Activated naive CD8-positive, alpha-beta T cell treated with anti-CD3 and anti-CD28 coated beads for 36 hours (primary cell): ENCODE measurements at places on chromosomes 5 and 9. TPM values are rescaled to one million over a fixed set of nuclear protein-coding genes. Genes with fewer than 3 reads are reported as not detected.

The TOR4A gene
- total RNA-seq = 3.6 TPM

GRCh38 chr9:110025551-110026170, 182.3 kb downstream of the C9orf152 start:
- H3K36me3 ChIP-seq = no peaks in the 10 kb centered on the region
- no peak overlapping the region for H3K4me3 ChIP-seq
- H3K27ac ChIP-seq = no peak overlapping the region

GRCh38 chr5:13427827-13428557, 516.5 kb downstream of the DNAH5 start:
- no peaks in the 10 kb centered on the region for H3K36me3 ChIP-seq
- H3K27ac ChIP-seq = no peak overlapping the region
- DNase-seq = no peak
- no peaks in the 10 kb centered on the region for H3K27me3 ChIP-seq
- no peak overlapping the region for H3K4me3 ChIP-seq

DNA sequence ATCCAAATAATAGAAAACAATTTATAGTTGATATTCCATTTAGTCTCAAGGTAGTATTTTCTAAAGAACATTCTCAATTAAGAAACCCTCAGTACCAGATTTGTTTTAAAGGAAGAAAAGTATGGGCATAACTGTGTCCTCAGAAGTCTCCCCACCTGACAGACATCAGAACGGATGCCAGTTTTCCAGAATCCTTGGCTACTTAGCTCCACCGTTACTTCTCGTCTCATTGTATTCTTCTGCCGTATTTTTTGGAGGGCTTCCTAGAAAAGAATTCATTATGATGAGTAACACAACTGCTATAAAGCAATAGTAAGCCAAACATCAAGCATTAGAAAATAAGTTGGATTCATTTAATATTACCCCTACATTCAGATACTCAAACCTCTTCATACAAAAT, 67.8 kb downstream of the DROSHA start:
- no peak overlapping the region for H3K27ac ChIP-seq
- H3K4me1 ChIP-seq = no peaks in the 10 kb centered on the region
- no peak overlapping the region for H3K4me3 ChIP-seq
- H3K27me3 ChIP-seq = no peaks in the 10 kb centered on the region
- DNase-seq = no peak
- H3K36me3 ChIP-seq = peaks cover 89% of the 10 kb centered on the region
